ENCODE measurements at places on chromosomes 13 and 19. TPM values are rescaled to one million over a fixed set of nuclear protein-coding genes. Genes with fewer than 3 reads are reported as not detected.

- no peak for DNase-seq
These were observed 18.9 kb downstream of the MPND start for GRCh38 chr19:4362101-4362828.

CDX2 gene
- polyA plus RNA-seq, result not detected

SIGLEC14 gene
- not detected for polyA plus RNA-seq

DNA sequence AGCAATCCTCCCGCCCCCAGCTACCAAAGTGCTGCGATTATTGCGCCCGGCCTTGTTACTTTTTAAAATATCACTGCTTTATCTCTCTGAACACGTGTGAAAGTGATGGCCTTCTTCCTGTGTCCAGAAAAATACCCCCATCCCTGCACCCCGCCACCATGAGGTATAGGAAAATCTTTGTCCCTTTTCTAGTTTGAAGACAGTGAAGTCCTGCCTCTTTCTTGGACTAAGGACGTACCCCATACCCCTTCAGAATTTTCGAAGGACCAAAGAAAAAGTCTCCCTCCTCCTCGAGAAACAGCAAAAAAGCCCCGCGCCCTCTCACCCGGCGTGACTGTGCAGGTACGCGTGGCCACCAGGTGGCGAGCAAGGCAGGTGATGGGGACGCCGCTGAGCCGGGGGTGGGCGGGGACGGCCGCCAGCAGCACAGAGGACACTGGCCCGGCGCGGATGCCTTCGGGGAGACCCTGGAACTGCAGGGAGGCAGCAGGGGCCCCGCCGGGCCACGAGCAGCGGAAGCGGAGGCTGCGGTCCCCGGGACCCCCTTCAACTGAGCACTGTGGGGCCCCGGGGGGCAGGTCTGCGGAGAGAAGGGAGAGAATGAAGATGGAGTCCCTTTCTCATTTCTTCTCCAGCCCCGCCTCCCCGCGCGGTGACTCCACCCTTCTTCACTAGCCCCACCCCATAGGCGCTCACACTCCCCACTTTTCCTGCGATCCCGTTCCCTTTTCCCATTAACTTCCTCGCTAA is 3.2 kb downstream of the VSIG10L start:
- DNase-seq, result peak; percentile 61

GRCh38 chr19:7224995-7225394 is 69.2 kb downstream of the INSR start:
- no peak for DNase-seq

- DNase-seq, result no peak
These were observed 297.4 kb downstream of the DCLK1 start for GRCh38 chr13:35833608-35834275.

GRCh38 chr19:38209671-38210457 is 14.2 kb downstream of the DPF1 start:
- DNase-seq, result peak; percentile 37

DNA sequence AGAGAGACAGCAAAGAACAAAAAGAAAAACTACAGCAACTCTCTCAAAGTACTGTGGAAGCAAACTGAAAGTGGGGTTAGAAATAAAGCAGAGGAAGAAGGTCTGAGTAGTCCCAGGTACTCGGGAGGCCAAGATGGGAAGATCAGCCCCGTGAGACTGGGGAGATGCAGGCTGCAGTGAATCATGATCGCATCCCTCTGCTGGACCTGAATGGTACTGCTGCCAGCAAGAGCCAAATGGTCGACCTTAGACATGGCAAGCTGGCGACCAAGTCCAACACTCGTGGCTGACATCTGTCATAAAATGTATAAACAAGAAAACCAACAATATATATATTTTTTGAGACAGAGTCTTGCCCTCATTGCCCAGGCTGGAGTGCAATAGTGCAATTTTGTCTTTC is 33.7 kb upstream of the ZNF724 start:
- DNase-seq, result peak; percentile 30

DNA sequence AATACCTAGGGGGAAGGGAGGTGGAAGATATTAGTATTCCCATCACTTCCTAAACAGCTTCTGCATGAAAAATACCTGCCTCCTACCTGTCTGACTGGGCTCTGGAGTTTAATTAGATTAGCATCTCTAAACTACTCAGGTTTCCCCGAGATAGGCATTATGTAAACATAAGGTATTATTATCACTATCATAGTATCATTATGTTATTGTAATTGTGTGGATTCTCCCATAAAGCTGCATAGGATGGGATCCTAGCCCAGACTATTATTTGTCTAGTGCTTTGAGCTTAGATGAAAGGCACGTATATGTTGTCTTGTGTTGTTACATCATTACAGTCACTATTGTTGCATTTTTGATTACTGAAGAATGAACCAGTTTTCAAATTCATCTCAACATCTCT is 115.2 kb upstream of the SOX21 start:
- no peak for DNase-seq

- no peak for DNase-seq
These were observed 15.1 kb downstream of the NCR1 start for GRCh38 chr19:54921082-54921481.

NUFIP1 gene
- polyA plus RNA-seq, result 2.3 TPM

SLC15A1 gene
- not detected for polyA plus RNA-seq

RFPL4A gene
- not detected for polyA plus RNA-seq

Measured in IMR-90 (cell line).